ENCODE measurements at places on chromosomes 16 and 17.
A peak's percentile ranks its signal among the peaks of the same experiment; 100 is the strongest.

DNA sequence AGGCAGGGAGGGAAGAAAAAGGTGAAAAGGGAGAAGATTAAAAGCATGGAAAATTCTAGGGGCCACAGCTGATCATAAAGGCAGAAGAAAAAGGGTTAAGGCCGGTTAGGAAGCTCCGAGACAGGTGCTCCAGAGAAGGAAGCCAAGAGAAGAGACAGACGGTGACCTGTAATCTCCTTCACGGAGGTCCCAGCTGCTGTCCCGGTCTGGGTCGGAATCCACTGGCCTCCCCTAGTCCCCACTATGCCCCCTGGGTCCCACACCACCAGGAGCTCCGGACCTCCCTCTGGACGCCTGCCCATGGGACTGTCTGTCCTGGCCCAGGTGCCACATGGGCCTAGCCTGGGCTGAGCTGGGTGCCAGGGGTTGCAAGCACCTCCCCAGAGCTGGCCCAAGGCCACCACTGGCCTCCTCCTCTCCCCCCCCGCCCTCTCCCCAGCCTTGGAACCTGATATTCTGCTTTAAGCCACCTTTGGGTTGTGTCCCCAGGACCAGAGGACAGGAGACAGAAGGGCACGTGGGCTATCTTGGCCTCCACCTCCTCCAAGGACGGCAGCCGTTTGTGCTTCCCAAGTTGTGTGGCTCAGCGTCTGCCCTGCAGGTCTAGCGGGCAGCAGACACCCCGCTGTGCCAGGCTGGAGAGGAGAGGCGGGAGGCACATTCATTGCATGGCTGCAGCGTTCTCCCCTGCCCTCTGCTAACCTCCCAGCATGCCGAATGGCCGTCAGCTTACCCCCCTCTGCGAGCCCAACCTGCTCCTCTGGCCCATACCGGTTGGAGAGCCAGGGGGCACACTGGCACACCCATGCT, 102.4 kb downstream of the ENGASE start:
- DNase-seq = no peak

DNA sequence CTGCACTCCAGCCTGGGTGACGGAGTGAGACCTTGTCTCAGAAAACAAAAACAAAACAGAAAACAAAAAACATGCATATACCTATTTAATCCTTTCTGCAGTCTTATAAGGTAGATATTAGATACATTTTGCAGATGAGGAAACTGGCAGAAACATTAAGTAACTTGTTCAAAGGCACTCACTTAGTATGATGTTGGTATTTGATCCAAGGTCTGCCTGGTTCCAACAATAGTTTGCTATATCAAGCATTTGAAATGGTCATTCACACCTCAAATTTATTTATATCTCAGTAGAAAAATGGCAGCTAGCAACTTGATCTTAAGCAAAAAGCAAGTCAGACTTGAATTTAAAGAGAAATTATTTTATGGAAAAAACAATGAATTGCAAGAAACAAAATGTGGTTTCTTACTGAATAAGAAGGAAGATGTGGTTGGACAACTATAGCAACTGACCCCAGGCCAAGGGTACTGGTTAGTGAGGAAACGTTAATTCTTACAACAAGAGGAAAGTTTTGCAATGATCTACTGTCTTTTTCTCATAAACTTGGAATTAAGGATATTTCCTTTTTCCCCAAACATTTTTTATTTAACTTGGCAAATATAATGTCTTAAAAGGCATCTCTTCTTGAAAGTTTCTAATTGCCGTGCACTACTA, 19.7 kb downstream of the DHRS7B start:
- DNase-seq = no peak

DNA sequence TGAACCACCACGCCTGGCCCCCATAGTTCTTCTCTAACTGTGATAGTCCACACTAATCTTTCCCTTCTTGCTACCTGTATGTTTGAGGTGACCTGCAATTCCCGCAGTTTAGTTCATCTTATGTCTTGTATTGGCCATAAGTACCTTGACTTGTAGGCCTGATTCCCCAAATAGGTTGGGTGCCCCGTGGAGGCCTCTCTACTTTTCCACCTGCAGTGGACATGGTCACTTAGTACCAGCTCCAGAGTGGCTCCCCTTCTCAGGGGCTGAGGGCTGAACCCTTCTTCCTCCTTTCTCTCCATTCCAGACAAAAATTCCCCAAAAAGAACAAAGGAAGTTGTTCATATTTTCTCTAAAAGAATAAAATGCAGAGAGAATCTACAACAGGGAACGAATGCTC, 33.5 kb upstream of the CES5A start:
- no peak for DNase-seq

DNA sequence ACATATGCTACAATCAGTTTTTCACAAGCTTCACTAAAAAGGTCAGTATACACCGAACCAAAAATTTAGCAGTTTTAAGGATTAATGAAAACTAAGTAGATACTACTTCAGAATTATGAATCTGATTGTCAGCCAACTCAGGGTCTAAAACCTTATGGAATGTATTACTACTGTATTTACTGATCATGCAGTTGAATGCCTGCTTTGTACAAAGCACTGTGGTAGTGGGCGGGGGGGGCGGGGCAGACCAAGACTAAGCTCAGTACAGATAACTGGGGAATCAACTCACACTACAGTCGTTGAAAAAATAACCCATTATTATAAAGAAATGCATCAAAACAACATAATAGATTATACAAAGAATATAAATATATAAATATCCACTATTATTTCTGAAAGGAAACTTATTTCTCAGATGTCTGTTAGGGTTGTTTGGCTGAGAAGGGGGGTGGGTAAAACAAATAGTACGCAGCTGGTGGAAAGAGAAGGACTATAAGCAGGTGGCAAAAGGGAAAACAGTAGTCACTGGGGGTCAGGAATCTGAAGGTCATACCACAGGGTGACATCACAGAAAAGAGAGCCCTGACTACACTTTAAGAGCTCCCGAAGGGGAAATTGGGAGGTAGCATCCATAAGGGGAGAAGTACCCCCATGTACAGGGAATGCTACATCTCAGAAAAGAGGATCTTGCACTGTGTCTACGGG, 109.4 kb upstream of the AXIN2 start:
- DNase-seq = no peak

DNA sequence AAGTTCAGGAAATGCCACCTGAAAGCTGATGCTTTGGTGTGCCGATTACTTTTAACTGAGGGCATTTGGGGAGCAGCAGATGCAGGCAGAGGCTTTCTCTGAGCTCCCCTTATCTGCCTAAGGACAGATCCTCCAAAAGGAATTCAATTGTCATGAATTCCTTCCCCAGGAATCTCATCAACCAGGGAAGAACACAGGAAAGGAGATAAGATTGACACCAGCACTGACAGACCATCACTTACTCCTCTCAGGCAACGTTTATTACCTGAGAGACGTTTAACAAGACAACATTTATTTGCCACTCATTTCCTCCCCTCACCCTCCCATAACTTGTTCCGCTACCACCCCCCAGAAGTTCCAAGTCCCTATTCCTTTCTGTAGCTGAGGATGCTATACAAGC, 17.6 kb upstream of the CDRT4 start:
- DNase-seq = no peak

DNA sequence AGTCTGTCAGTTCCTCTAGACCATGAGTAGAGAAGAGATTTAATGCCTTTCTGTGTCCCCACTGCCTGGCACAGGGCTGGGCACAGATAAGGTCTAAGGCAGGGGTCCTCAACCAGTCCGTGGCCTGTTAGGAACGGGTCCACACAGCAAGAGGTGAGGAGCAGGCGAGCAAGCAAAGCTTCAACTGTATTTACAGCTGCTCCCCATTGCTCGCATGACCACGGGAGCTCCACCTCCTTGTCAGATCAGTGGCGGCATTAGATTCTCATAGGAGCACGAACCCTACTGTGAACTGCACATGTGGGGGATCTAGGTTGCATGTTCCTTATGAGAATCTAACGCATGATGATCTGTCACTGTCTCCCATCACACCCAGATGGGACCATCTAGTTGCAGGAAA, 1.8 kb downstream of the B9D1 start:
- no peak for DNase-seq

DNA sequence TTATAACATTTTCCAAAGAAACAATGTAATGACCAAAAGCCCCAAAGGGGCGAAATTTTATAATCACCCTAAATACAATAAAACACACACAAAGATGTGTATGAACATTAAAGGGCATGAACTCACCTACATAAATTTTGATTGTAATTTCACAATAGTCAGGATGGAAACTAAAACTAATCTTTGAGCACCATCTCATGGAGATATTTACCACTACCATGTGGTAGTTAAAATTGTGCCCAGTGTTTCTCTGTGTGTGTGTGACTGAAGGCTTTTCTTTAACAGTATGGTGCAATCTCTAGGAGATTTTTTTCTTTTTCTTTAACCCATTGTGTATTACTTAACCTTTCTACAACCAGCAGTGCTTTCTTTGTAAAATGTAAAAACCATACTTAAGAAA, 19.7 kb upstream of the MEIOC start:
- DNase-seq = peak; percentile 27

- DNase-seq = no peak
Observed at GRCh38 chr17:67624886-67625656, 92.7 kb upstream of the NOL11 start.

DNA sequence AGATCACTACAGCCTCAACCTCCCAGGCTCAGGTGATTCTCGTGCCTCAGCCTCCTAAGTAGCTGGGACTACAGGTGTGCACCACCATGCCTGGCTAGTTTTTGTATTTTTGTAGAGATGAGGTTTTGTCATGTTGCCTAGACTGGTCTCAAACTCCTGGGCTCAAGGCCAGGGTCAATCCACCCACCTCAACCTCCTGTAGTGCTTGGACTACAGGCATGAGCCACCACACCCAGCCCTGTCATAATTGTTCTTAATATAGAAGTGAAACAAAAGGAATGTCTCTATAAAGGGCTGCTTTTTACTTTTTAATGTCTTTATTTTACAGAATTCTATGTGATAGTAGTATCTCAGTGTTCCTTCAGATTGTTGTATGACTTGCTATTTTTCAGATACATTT, 345.2 kb upstream of the TBX2 start:
- no peak for DNase-seq

DNA sequence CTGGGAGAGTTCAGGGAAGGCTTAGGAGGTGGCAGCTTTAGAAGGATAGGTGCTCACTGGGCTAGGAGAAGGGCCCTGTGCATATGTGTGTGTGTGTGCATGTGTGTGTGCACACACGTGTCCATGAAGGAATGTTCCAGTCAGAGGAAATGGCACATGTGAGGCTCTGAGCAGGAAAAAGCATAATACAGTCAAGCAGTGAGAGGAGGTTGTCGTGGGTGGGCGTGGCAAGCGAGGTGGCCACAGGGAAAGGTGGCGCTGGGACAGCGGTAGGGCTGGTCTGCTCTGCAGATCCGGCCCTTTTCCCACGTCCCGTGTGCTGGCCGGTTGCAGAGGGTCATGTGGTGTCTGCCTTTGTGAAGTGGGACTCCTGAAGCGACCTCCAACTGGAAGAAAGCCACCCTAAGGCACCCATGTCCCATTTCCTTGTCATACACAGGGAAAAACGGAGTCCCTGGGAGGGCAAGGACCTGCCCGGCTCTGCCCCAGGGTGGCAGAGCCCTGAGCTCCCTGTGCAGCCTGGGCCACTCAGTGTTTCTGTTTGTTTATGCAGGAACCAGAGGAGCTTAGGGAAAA, 40.1 kb downstream of the NT5M start:
- no peak for DNase-seq

- DNase-seq = peak; percentile 60
Observed at GRCh38 chr17:42386777-42387657, 1.2 kb downstream of the STAT3 start.

- no peak for DNase-seq
Observed at GRCh38 chr17:83101805-83102480, 22.5 kb downstream of the METRNL start.

- DNase-seq = no peak
Observed at GRCh38 chr16:85067426-85067825, 39.8 kb downstream of the KIAA0513 start.

DNA sequence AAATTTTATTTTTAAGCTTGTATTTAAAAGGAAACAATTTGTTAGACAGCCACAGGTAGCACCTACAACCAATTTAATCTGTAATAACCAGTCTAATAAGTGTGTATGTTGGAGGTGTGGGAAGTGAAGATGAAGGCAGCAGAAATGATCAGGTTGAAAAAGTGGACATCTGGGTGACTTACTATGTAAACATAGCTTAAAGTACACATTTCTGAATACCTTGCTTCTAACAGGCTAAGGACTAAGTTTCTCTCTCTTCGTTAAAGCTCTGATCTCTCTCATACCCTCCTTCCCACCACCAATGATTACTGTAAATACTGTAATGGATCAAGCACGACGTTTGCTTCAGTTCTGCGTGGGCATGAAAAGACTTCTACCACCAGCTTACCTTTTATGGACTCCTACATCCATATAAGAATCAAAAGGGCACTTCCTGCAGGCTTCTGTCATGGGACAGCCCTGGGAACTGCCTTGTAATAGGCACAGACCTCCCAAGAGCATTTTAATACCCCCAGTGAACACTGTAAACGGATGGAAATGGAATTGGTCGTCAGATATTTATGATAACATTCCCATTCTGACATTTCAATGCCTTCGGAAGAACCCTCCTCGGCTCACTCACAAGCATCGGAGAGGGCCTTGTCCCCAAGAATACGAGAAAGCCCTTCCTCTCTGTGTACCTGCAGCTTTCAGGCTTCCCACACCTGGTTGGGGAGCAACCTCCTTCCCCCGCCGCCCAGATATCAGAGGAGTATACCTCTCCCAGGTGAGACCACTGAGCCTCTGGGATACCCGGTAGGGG, 700 bp downstream of the CCDC43 start:
- no peak for DNase-seq

DNA sequence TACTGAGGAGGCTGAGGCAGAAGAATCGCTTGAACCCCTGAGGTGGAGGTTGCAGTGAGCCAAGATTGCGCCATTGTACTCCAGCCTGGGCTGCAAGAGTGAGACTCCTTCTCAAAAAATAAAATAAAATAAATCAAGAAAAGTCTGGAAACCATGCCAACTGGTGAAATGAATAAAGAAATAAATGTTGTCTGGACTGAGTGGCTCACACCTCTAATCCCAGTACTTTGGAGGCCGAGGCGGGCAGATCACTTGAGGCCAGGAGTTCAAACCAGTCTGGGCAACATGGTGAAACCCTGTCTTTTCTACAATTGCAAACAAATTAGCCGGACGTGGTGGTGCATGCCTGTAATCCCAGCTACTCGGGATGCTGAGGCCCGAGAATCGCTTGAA, 744 bp upstream of the LRRC37A3 start:
- DNase-seq = no peak

DNA sequence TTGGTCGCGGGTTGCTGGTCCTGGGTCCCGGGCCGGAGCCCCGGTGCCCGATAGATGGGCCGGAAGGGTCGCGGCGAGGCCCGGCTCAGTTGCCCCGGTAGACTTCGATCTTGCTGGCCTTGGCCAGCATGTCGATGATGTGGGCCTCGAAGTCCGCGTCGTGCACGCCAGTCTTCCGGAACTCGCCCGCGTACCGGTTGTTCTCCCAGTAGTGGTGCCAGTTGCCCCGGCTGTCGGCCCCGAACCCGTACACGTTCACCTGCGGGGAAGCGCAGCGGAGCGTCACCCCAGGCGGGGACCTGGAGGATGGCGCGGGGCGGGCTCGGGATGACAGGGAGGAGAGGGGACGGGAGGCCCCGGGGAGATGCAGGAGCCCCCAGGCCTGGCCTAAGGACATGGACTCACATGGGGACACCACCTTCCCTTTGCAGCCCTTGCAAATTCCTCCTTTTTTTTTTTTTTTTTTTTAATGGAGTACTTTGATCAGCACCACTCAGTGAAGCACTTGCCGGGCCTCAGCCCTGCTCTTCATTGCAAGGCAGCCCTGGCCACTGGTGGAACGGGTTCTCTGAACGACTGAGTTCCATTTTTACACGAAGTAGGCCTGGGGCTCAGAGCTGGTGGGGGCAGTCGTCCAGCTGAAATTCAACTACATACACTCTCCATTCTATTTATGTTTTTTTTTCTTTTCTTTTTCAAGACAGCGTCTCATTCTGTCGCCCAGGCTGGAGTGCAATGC, 35.1 kb downstream of the DDX19A start:
- DNase-seq = peak; percentile 12
